ENCODE measurements at places on chromosomes 13 and 19.
A peak's percentile ranks its signal among the peaks of the same experiment; 100 is the strongest.

GRCh38 chr13:42611086-42611779 is 37.3 kb downstream of the TNFSF11 start:
- DNase-seq: no peak

DNA sequence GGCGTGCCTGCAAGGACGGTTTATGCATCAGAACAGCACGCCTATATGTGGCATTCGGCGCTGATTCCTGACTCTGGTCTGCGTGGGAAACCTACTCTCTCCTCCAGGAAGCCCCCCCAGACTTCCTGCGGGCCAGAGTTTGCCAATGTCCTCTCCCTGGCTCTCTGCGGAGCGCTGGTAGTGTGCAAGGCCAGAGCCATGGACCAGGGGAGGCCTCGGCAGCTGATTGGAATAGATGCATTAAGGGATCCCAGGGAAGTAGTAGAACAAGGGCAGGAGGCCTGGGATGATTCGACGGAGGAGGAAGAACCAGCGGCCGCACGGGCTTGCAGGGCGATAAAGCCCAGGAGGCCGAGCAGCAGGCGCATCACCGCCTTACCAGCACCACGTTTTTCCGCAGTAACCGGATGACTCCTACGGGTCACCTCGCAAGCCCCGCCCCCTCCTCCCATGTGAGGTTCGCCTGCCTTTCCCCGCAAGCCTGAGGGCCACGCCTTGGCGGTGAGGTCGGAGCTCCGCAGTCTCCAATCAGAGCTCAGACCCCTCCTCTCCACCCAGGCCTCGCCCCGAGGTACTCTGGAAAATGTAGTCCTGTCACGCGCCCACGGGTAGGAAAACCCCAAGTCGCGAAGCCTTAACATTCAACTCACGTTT is 5.0 kb downstream of the CLEC11A start:
- peak; percentile 40 for DNase-seq

- DNase-seq: peak; percentile 55
Measured at GRCh38 chr13:79385694-79386093, 20.4 kb downstream of the RBM26 start.

- DNase-seq: peak; percentile 91
Measured at GRCh38 chr13:30408319-30409101, 13.8 kb upstream of the UBE2L5 start.

DNA sequence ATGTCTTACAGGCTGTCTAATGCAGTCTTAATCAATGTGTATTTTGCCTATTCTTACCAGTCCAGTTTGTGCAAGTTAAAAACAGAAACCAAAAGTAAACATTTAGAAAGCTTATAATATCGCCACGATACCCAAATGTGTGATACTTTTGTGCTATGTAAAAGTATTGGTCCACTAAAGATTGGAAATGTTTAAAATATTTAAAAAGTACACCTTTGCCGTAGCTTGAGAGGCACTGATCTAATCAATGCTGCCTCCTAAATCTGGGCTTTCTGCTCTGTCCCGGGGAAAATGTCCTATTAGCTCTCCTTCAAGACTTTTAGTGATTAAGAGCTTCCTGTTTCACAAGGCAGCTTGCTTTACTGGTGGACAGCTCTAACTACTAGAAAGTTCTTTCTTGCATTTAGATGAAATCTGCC is 64.7 kb downstream of the DNAJC15 start:
- no peak for DNase-seq
